SK-MEL-5 (cell line): ENCODE measurements at places on chromosomes 4 and X. TPM values are rescaled to one million over a fixed set of nuclear protein-coding genes. Genes with fewer than 3 reads are reported as not detected.
A peak's percentile ranks its signal among the peaks of the same experiment; 100 is the strongest.

Gene DMD
- 12.8 and 12.9 TPM in 2 replicates for total RNA-seq

- no peak for DNase-seq
Measured at GRCh38 chr4:67161311-67161710, 384.0 kb downstream of the CENPC start.

Gene GPRASP2
- total RNA-seq, result 6.7 and 10.4 TPM in 2 replicates

Gene MAGEB2
- 30.2 and 32.1 TPM in 2 replicates for total RNA-seq

Gene MAGEA8
- total RNA-seq, result 0.13 TPM in 1 of 2 replicates, not detected in the other

GRCh38 chrX:40148385-40149285 lies 50.9 kb upstream of the BCOR start:
- DNase-seq, result no peak

DNA sequence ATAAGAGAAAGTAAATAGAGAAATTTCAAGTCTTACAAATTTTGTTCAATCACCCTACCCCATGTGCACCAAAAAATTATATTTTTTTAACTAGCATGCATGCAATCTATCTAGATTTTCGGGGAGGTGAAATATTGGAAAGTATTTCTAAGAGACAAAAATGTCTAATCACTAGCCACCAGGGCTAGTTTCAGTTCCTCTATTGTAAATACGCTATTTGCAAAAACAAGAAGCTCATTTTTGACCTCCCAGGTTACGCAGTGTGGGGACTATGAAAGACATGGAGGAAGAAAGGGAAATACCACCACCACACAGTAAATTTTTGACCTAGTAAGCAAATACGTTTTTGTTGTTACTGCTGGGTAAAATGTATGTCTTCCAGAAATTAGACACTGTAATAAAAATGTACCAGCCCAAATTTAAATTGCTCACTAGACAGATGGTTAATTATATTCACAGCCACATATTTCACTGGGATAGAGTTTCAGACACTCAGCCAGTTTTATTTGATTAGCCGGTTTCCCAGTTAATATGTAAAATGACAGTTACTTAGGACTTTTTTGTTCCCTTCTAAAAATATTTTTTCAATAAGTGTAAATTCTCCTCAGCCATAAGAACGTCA lies 2.2 kb downstream of the NEXMIF start:
- no peak for DNase-seq

- DNase-seq, result no peak
Measured at GRCh38 chr4:149993030-149993429, 85.2 kb upstream of the DCLK2 start.

GRCh38 chrX:50827996-50828395 lies 14.0 kb upstream of the SHROOM4 start:
- no peak for DNase-seq

GRCh38 chrX:47540754-47541538 lies 20.1 kb upstream of the ARAF start:
- peak; percentile 93 for DNase-seq

DNA sequence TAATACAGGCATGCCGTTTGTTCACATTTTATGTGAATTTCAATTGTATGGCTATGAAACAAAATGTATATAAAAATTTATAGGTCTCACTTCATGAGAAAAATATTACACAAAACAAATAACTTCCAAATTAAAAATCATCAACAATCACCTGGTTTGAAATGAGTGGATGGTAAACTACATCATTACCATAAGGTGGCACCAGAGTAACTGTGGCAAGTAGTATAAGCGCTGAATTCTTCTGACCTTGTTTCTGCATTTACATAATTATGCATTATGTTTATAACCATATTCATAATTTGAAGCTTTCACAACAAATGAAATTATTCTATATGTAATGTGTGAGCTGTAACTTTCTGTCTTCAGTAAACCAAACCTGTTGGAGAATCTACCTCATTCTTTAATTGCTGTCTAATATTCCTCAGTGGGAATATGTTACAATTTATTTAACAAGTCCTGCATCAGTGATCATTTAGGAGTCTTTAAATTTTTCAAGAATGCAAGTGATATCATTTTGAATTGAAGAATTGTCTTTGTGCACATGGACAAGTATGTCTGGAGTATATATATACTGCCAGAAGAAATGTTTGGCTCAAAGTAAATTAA lies 55.2 kb downstream of the MMRN1 start:
- DNase-seq, result peak; percentile 23

DNA sequence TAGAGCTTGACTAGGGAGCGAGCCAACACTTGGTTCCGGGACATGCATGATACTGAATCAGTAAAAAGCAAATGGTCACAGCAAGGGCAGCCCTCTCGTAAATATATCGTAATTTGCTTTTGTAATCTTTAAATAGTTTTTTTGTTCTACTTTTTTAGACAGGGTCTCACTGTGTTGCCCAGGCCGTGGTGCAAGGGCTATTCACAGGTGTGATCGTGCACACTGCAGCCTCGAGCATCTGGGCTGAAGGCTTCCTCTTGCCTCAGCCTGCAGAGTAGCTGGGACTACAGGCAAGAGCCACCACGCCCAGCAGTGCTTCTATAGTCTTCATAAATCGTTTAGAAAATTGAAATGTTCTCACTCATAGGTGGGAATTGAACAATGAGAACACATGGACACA lies 309.7 kb downstream of the TENM3 start:
- no peak for DNase-seq

Gene GPRIN3
- 3.8 and 5.1 TPM in 2 replicates for total RNA-seq

DNA sequence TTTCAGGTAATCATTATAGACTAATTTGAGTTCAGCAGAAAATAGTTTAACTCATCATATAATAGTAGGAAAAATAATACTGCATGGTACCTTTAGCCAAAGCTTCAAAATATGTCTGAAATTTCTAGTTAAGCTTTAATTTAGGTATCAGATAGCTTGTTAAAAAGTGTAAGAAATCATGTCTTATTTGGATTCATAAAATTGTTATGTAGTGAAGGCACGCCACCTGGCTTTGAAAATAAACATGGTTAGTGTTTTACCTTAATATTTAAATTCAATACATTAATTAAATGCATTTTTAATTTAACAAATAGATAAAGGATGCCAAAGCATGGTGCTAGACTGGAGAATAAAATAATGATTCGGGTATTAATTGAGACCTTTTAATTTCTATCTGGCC lies 211.4 kb downstream of the FSTL5 start:
- DNase-seq, result no peak

- DNase-seq, result no peak
Measured at GRCh38 chrX:66039944-66040343, at the start of gene VSIG4. VSIG4 (minus strand) TSS chrX:66040080; CDS start chrX:66039998, 82 bp downstream.

Gene NCAPG
- 41.3 and 45.1 TPM in 2 replicates for total RNA-seq

DNA sequence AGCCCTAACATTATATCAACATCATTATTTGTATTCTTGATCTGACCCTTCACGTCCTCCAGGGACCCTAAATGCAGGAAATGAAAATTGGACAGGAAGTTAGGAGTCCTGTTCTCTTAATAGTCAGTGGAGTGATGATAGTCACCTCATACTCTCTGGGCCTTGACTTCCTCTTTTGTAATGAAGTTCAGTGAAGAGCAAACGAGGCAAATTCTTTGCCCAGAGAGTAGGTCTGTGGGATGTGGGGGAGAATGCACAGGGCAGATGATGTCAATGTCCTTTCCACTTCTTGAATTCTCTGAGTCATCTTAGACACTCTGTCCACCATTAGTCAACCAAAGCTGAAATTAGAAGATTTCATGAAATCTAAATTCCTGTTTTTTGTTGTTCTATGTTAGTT lies 17.1 kb upstream of the GPRIN3 start:
- no peak for DNase-seq

DNA sequence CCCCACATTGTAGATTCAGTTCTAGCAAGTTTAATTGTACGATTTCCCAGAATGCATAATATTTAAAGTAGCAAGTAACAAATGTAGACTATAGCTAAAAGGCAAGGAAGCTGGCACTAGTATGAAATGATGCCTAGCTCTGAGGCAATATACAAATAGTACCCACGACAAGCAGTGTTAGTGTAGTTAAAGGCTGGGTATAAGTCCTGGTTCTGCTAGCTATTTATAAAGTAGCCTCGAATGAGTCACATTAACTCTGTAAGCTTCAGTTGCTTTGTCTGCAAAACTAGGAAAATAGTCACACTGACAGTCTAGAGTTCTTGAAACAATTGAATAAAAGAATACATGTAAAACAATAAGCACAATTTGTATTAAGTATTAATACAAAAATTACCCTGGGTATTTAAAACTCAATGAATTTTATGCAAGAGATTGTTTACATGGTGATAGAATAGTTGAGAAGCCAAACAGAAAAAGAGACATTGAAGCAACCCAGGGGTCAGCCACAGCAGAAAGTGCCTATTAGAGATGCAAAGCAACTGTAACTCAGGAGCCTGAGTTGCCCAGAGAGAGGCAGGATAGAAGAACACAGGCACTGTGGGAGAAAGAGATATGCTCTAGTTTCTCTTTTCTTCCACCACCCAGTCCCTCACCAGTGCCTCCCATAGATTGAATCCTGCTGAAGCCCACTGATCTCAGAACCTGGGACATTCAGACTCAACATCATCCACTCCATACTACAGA lies 949.0 kb downstream of the C4orf33 start:
- DNase-seq, result no peak

Gene SULT1E1
- not detected in 2 replicates for total RNA-seq

GRCh38 chr4:24089851-24090534 lies 200.1 kb upstream of the PPARGC1A start:
- DNase-seq, result no peak

Gene DUSP9
- 6.1 and 6.8 TPM in 2 replicates for total RNA-seq

DNA sequence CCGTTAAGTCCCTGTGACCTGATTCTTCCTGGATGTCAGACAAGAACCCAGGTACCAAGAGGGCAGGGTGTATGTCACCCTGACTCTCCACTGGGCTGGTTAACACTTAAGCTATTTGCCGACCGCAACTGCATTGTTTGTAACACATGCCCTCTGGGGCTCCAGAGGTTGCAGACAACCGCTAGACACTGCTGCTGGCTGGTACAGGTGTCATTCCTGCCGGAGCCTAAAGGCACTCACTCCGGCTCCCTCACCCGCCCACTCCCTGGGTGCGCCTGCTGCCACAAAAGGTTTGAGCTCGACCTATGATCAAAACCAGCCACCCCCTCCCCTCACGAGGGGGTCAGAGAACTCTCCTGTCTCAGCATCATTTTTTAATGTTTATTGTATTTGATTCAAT lies 208.2 kb downstream of the FAT4 start:
- no peak for DNase-seq

DNA sequence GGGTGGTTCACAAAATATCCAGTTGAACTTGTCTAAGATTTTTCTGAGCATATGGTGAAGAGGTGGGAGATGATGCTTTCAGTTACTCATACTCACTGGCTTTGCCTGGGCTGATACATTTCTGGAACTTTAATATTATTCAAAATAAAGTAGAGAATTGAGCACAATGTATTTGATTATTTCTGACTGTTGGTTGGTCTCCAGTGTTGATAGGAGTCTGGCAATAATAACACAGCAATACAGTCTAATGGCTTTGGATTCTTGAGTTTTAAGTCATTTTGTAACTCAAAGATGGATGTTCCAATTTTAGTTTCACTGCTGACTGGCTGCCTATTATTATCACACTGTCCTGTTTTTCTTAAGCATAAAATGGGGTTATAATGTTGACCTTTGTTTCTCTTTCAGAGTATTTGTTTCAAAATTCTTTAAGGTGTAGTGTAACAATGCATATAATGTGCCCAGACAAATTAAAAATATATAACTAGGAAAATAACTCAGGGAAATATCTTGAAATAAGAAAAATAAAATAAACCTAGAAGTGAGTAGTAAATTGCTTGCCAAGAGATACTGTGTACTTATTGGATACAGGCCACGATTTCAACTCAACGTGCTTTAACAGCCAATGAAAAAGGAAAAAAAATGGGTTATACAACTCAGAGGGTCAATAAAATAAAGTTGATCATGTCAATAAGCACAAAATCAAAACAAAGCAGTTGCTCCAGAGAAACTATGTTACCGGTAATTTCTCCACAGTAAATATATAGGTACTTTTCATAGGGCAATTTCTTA lies 99.0 kb downstream of the ARSJ start:
- no peak for DNase-seq

GRCh38 chrX:15158350-15158735 lies 111.5 kb downstream of the ASB9 start:
- no peak for DNase-seq

- no peak for DNase-seq
Measured at GRCh38 chr4:189769131-189769530, 171.5 kb upstream of the FRG1 start.

Gene PRRG3
- total RNA-seq, result not detected in 2 replicates

Gene BCOR
- 21.2 and 24.3 TPM in 2 replicates for total RNA-seq

Gene REELD1
- total RNA-seq, result not detected in 2 replicates

- DNase-seq, result peak; percentile 28
Measured at GRCh38 chr4:119667802-119668201, 39.2 kb upstream of the PDE5A start.
